ENCODE measurements at places on chromosomes 5 and 9.

- DNase-seq = no peak
Measured at GRCh38 chr9:8025551-8025950, 226.0 kb upstream of the DMAC1 start.

GRCh38 chr9:22157828-22158227 lies 148.7 kb upstream of the CDKN2B start:
- DNase-seq = no peak

DNA sequence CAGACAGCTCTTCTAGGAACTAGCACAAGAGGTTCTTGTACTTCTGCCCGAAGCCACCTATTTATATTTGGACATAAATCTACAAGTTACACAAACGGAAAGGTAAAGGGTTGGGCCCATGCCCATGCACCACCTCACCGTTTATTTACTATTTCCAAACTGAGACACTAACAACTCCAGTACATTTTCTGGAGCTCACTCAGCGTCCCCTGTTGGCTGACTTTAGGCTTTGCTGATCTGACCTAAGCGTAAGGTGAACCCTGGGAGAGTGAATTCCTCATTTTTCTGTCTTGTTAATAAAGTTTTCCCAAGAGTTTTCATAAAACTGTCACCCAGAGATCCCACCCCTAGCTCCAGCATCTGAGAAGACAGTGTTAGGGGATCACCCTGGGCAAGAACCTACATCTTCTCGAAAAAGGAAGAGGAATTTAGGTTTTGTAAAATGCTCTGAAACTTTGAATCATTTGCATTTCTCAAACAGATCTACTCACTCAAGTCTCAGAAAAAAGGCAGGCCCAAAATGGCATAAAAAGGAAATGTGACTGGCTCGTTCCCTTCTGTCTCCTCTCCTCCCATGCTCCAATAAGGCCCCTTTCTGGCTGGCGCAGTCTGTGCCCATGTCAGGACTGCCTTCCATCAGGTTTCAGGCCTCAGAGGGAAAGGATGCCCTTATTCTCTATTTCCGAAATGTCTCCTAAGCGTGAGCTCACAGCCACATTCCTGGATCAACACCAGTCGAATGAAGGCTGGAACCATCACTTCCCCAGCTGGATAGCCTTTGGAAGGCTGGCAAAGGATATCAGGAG lies 201.3 kb downstream of the FANCC start:
- no peak for DNase-seq

DNA sequence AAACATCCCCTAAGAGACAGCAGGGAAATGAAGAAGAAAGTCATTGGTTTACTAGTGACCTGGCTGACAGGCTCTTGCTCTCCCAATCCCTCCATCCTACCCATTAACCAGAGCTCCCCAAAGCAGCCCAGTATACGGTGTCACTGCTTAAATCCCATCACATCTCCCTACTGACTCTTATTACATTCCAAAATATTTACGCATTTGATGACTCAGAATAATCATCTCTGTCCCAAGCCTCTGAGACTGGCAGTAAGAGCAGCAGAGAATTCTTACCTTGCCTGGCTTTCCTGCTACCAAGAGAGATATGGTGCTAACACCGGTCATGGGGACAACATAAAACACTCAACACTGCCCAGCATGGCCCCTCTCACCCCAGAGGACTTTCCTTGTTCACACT lies 20.2 kb upstream of the WHRN start:
- no peak for DNase-seq

DNA sequence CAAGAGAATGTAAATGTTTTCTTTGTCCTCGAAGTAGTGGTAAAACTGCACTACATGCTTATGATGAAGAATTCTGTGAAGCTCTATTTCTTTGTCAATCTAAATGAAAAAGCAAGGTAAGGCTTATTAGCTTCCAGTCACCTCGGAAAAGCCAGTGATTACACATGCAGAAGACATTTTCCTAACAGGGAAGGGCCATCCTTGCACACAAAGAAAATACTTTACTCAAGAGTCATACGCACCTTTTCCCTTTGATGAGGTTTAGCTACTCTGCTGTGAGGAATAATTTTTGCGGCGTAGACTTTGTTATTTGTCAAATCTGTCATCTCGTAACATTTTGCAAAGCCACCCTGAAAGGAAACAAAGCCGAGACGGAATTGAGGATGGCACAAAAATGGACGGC lies 1.1 kb downstream of the PLK2 start:
- DNase-seq = no peak

- DNase-seq = peak; percentile 8
Measured at GRCh38 chr9:127170652-127171051, 48.2 kb upstream of the ANGPTL2 start.

GRCh38 chr5:148660346-148660660 lies 6.0 kb upstream of the HTR4 start:
- no peak for DNase-seq

- no peak for DNase-seq
Measured at GRCh38 chr5:56422076-56422762, 189.1 kb upstream of the ANKRD55 start.

- peak; percentile 15 for DNase-seq
Measured at GRCh38 chr9:134680393-134681060, 38.9 kb downstream of the COL5A1 start.

GRCh38 chr9:90871327-90871935 lies 69.8 kb downstream of the SYK start:
- no peak for DNase-seq

DNA sequence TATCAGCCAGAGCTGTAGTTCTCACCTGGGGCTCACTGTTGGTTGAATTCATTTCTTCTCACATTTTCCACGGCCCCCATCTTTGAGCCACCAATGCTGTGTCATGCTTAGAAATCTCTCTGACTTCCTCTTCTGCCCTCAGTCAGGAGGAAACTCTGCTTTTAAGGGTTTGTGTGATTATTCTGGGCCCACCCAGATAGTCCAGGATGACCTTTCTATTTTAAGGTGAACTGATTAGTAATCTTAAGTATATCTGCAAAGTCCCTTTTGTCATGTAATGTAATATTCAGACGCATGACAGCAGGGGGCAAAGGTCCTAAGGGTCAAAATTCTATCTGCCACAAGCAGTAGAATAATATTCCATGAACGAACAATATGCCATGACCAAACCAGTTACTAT lies 88.4 kb downstream of the AK8 start:
- no peak for DNase-seq

DNA sequence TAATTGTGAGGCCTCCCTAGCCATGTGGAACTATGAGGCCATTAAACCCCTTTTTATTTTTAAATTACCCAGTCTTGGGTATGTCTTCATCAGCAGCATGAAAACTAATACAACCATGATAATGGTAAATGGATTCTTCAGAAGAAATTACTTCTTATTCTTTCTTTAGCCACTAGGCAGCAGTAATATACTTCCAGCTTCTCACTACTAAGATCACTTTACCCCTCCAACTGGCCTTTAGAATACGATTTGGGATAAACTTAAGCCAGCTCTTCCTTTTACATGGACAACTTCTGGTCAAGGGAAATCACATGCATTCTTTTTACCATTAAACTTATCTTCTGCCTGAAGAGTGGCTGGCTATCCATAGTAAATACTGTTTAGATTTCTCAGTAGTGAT lies 355.4 kb downstream of the MAN2A1 start:
- DNase-seq = no peak

DNA sequence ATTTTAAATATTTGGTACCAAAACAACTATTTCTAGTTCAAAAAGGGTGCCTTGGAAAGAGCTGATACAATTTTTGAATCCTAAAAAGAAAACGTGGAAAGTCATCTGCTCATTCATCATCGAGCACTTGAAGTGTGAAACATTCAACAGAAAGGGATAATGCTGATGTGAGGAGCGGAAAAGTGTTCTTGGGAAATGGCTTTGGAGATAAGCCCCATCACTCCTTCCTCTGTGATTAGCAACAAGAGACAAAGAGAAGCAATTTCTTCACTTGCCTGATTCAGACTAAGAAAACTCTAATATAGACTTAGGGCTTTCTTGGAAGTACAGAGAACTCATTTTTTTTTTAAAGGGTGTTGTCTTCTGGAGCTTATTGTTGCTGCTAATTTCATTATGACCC lies 74.9 kb downstream of the C9orf152 start:
- DNase-seq = no peak

- DNase-seq = peak; percentile 95
Measured at GRCh38 chr9:32384364-32385151, at the start of gene ACO1. ACO1 (plus strand) TSS chr9:32384643; CDS start chr9:32405507, 20,864 bp downstream.

DNA sequence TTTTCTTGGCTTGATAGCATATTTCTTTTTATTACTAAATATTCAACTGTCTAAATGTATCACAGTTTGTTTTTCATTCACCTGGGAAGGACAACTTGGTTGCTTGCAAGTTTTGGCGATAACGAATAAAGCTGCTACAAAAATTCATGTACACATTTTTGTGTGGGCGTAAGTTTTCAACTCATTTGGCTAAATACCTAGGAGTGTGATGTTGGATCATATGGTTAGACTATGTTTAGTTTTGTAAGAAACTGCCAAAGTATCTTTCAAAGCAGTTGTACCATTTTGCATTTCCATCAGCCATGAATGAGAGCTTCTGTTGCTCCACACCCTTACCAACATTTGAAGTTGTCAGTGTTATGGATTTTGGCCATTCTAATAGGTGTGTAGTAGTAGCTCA lies 428.0 kb downstream of the ACTL7B start:
- no peak for DNase-seq

DNA sequence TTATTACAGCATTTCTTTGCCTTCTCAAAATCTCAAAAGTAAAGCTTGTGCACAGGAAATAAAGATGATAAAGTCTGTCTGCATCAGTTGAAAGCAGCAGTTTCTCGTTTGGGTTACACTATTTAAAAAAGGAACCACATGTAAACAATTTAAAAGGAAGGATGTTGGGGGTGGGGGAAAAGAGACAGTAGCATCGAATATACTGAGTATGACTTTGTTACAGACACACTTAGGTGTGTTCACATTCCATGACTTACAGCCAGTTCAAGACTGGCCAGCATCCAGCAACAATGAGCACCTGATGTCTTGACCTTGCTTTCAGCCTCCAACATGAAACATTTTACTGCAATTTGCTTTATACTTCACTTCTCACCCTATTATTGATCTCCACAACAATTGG lies 8.7 kb downstream of the GAPT start:
- no peak for DNase-seq

DNA sequence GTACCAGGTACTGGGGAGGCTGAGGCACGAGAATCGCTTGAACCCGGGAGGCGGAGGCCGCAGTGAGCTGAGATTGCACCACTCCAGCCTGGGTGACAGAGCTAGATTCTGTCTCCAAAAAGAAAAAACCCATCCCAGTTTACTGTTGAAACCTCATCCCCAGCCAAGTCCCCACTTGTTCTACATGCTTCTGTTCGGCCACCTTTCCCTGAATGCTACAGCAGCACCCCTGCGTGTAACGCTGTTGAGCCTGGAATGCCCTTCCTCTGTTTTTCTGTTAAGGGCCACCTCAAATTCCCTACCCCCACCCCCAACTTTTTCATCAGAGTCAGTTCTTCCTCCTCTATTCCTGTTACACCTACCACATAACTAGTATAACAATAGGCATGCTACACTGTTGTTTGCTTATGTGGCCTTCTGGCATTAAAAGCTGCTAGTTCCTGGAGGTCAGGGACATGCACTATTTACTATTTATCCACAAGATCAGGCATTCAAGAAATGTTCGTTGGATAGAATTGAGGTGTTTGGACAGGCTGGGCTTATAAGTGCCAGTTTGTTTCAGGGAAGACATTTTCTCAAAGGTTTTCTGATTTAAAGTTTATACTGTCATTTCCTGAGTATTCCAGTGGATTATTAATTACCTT lies 47.1 kb upstream of the C5orf47 start:
- no peak for DNase-seq

GRCh38 chr5:153793699-153794098 lies 245.0 kb downstream of the FAM114A2 start:
- no peak for DNase-seq

DNA sequence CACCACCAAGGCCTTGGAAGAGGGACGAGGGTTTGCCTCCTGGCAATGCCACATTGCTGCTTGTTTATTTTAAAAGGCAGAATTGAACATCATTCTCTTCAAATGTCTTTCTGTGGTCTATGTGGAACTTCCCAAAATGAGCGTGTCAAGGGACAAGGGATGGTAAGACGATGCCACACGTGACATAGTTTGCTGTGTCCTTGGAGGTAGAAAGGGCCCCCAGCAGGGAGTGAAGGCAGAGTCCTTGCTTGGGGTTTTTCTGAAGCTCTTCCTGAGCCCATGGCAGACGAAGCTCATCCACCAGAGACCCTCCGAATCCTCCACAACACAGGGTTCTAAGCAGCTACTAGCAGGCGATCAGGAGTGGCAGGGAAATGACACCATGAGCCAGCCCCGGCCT lies 28.3 kb downstream of the PRRX2 start:
- no peak for DNase-seq

DNA sequence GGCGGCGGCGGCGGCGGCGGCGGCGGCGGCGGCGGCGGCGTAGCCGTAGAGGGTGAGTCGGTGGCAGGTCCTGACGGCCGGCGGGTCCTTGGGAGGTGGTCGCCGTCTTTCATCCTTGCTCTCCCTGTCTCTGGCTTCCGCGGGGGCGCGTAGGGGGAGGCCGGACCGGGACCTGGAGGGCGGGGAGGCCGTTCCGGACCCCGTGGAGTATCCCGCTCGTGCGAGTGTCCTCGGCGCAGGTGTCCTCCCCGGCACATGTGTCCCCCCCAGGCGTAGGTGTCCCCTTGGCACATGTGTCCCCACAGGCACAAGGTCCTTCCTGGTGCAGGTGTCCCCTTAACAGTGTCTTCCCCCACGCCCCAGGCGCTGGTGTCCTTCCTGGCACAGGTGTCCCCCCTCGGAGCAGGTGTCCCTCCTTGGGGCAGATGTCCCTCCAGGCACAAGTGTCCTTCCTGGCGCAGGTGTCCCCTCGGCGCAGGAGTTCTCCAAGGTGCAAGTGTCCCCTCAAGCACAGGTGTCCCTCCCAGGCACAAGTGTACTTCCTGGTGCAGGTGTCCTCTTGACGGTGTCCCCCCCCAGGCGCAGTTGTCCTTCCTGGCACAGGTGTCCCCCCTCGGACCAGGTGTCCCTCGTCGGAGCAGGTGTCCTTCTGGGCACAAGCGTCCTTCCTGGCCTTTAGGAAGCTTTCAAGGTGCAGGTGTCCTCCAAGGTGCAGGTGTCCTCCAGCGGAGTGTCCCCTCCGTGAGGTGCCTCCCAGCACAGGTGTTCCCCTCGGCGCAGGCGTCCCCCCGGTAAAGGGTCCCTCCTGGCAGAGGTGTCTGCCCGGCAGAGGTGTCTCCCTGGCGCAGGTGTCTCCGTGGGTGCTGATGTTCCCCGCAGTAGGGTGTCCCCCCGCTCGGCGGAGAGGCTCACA lies 519 bp downstream of the EXOC3 start:
- peak; percentile 61 for DNase-seq
